ENCODE measurements at places on chromosomes 16 and 17. TPM values are rescaled to one million over a fixed set of nuclear protein-coding genes. Genes with fewer than 3 reads are reported as not detected.

The ZNRF1 gene
- polyA plus RNA-seq = 35.5 TPM

GRCh38 chr17:27771586-27771985 is 28.7 kb downstream of the NOS2 start:
- DNase-seq = no peak

GRCh38 chr17:60524463-60525327 is 1.3 kb downstream of the APPBP2 start:
- DNase-seq = peak; percentile 44

The MMD gene
- polyA plus RNA-seq = 23.2 TPM

GRCh38 chr17:73126716-73127473 is 34.4 kb upstream of the SLC39A11 start:
- no peak for DNase-seq

DNA sequence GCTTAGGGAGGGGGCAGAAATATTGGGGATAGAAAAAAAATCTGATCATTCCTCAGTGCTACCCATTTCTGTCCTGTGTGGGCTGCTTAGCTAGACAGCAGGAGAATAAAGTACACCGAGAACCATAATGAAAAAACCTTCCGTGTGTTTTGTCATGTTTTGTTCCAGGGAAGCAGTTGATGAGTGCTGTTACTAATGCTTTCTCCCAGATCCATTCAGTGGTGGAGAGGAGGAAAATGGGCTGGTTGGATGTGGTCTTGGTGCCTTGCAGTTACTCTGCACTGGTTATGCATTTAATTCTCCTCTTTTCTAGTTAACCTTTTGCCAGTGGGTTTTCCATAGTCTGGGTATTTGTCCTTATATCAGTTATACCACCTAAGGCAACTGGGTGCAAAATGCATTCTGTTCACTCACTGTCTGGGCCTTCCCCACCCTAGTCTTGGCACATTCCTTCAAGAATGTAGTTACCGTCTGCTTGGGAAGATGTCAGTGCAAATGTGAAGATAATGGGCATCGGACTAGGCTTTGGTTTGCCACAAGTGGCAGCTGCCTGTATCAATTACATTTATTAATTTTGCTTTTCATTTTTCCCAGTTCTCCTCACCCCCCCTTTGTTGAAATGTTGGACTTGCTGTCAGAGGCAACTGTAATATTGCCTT is 9.3 kb upstream of the TBKBP1 start:
- DNase-seq = no peak

GRCh38 chr17:64573214-64573613 is 66.4 kb downstream of the CEP95 start:
- no peak for DNase-seq

DNA sequence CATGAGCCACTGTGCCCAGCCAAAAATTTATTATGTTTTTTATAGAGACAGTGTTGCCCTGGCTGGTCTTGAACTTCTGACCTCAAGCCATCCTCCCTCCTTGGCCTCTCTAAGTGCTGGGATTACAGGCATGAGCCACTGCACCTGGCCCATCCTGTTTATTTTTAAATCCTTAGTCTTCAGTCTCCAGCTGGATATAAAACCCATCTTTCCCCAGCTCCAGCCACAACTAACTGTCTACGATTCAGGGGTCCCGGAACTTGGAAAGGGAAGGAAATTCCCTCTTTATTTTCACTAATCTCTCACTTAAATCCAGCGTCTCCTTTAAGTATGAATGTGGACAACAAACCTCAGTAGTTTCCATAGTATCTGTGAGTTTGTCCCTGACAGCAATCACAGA is 62.2 kb downstream of the IQCK start:
- DNase-seq = no peak

GRCh38 chr17:64661976-64662773 is at the start of gene SMURF2:
Gene SMURF2 (minus strand): TSS chr17:64662307. CDS start chr17:64661880, 427 bp downstream.
- peak; percentile 59 for DNase-seq

DNA sequence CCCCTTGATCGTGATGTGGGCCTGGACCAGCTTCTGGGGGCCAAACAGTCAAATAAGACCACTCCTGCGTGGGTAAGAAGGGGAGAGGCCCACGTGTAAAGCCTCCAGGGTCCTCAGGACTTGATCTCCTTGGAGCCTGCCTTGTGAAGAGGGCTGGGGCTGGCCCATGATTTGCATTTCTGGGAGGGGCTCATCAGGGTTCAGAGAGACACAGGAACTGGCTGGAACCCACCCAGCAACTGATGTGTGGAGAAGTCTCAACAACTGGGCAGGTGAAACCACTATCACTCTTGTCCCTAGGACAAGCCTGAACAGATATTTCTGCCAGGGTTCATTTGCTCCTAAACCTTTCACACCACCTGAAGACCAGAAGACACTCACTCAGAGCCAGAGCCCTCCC is 214.7 kb downstream of the ZNF423 start:
- DNase-seq = no peak

The PPY gene
- not detected for polyA plus RNA-seq

Measured in left renal pelvis (tissue), 4 donors.